ENCODE measurements at places on chromosomes 12 and 14.
A peak's percentile ranks its signal among the peaks of the same experiment; 100 is the strongest.

DNA sequence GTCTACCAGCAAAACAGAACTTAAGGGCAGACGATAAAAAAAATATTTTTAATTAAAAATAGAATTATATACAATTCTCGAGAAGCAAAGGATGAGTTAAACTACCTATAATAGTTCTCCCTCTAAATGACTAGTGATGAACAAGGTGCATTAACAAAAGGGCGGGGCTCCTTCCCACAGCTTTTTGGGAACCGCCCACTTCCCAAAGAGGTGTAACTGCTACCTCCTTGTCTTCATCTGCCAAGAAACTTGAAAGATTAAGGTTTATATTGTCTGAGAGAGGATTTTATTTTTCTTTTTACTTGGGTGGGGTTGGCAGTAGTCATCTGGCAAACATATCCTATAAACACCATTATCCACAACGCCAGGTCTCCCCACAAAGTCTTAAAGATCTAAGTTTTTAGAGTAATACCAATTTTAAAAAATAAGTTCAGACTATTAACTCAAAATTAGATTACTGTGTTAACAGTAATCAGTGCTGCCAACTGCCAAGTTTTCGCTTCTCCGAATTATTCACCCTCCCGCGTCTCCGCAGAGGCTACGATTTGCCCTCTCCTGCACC lies 938 bp downstream of the RALGAPA1 start:
- DNase-seq: peak; percentile 43

GRCh38 chr14:38108681-38109080 lies 99.0 kb upstream of the SSTR1 start:
- DNase-seq: no peak

GRCh38 chr12:131290255-131290959 lies 336.7 kb downstream of the ADGRD1 start:
- no peak for DNase-seq

- DNase-seq: peak; percentile 82
Observed at GRCh38 chr12:26402648-26403047, 207.3 kb downstream of the SSPN start.

- DNase-seq: no peak
Observed at GRCh38 chr12:121861636-121862254, 3.1 kb upstream of the HPD start.

DNA sequence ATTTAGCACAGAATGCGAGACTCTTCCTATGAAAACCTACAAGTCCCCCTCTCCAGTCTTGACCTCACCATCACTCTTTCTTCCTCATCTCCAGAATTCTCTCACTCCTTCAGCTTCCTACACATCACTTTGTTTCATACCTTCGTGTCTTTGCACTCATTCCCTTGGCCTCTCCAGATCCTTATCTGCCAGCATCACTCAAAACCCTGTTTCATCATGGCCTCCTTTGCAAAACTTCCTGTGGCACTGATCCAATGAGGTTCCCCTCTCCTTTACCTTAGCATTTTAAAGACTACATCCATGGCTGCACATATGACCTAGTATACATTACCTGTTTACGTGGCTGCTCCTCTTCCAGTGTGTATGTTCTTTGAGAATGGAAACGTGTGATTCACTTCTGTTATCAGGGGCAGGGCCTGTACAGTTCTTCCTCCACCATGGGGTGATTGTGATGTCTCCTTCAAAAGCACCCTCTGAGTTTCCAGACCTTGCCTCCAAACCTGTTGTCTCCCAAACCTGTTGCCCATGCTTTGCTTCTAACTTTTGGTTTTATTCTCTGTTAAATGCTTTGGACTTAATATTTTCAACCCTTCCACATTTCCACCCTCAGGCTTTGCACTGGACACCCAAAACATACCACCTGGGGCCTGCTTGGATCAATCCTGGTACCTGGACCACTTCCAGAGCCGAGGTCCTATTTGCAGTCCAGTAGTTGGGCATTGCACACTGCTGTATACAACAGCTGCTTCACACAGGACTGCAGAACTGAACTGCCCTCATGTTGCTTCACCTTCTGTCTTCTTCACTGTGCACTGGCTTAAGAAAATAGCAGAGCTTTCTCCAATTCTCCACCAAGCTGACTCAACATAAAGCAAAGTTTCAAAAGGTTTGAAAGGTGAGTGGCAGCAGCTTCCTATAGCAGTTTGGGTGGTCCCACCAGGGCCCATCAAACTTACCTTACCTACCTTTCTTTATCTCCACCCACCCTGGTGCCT lies 131.7 kb downstream of the LLPH start:
- DNase-seq: no peak

GRCh38 chr12:131280426-131280825 lies 326.7 kb downstream of the ADGRD1 start:
- DNase-seq: no peak

- DNase-seq: no peak
Observed at GRCh38 chr12:31331242-31331641, 5.3 kb upstream of the SINHCAF start.

GRCh38 chr14:71621276-71621675 lies 311.0 kb upstream of the RGS6 start:
- DNase-seq: peak; percentile 24

DNA sequence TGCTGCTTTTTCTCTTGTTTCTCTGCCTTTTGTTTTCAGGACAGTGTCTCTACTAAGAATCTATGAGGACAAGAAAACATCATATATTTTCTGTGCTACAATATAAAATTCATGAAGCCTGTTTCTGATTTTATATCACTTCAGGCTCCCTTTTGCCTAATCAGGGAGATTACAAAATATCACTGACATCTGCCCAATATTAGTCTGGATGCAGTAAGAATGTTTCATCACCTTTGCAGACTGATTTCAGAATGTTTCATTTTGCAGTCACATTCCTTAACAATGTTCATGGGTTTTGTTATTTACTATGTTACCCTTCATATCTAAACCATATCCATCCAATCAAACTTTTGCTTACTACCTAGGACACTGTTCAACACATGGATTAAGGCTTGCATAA lies 491 bp upstream of the CLEC6A start:
- DNase-seq: no peak

DNA sequence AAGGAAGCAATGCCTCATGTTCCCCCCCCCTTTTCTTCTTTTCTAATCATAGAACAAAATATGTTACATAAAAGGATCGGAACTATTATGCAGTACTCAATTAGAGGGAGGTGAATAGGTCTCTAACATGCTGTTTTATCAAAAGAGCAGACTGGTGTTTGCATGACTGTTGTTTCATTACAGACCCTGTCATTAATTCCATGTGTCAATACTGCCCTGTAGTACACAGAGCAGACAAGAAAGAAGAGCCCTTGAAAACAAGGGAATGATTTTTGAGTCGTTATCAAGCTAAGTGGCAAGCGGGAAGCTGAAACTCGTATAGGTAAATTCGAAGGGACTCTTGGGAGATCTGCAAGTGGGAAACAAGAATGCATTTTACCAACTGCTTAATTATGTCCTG lies 76.9 kb upstream of the TMEM263 start:
- DNase-seq: no peak

DNA sequence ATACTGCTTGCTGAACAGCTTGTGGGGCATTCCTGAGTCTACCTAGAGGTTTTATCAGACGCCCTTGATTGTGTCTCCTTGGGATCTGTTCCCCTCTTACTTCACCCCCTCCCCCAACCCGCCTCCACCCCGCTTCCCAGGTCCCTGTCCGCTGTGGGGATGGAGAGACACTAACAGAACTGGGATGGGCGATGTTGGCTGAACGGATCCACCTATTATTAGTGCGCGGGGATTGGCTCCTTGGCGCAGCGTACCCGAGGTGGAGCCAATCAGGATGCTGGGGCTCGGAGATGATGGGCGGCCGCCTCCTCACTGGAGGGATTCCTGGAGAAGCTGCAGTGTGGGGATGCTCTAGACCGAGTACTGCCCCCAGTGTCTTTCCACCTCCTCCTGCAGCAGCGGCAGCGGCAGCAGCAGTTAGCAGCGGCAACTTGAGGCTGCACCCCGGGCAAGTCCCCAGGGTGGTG lies at the start of gene SYT1:
SYT1 (plus strand) TSS at position 372 of the 467 bp plus-strand sequence.
- DNase-seq: peak; percentile 75

DNA sequence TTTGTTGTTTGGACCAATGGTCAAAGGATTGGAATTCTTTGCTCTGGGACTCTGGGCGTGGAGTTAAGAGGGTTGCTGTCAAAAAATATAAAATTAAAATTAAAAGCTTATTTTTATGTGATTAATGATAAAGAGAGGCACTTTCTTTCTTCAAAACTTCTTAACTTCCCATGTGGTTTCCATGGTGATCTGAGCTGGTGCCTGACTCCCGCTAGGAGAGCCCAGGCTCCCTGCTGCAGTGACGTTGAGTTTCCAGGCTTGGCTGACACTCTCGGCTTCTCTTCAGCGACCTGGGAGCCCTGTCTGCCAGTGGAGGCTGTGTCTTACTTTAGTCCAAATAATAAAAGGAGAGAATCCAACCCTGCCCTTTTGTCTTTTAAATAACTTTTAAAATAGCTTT lies 84.4 kb downstream of the GALC start:
- no peak for DNase-seq

- DNase-seq: peak; percentile 91
Observed at GRCh38 chr12:56119361-56119796, 1.3 kb downstream of the ZC3H10 start.

GRCh38 chr14:91387951-91388381 lies 29.7 kb downstream of the CCDC88C start:
- no peak for DNase-seq

GRCh38 chr12:23356927-23357708 lies 592.4 kb downstream of the SOX5 start:
- no peak for DNase-seq

- peak; percentile 65 for DNase-seq
Observed at GRCh38 chr14:24921903-24922302, 128.0 kb downstream of the STXBP6 start.

DNA sequence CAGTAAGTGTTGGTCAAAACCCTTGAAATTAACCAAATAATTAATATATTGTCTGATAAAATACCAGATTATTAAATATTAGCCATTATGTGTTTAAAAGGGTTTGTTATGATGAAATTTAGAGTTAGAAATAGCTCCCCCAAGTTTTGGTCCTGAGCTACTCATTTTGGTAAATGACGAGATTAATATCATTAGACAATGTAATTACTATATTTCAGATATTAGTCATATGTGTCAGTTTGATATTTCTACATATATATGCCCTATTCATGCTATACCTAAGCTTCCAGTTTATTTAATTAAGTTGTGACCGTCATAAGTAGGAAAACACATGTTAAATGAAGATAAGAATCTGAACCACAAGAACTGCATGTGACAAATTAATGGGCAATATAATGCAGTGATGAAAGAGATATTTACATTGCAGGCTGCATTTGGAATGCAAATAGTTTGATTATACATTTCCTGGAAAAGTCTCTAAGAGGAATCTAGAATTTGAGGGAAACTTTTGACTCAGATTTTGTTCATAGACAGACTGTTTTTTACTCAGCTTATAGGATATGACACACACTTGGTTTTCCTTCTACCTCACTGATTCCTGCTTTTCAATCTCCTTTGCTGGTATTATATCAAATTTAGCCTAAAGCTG lies 70.5 kb downstream of the TBC1D30 start:
- no peak for DNase-seq

GRCh38 chr14:92929689-92930608 lies 7.0 kb downstream of the CHGA start:
- no peak for DNase-seq

GRCh38 chr14:67510836-67511235 lies 22.3 kb upstream of the PLEKHH1 start:
- DNase-seq: peak; percentile 58

DNA sequence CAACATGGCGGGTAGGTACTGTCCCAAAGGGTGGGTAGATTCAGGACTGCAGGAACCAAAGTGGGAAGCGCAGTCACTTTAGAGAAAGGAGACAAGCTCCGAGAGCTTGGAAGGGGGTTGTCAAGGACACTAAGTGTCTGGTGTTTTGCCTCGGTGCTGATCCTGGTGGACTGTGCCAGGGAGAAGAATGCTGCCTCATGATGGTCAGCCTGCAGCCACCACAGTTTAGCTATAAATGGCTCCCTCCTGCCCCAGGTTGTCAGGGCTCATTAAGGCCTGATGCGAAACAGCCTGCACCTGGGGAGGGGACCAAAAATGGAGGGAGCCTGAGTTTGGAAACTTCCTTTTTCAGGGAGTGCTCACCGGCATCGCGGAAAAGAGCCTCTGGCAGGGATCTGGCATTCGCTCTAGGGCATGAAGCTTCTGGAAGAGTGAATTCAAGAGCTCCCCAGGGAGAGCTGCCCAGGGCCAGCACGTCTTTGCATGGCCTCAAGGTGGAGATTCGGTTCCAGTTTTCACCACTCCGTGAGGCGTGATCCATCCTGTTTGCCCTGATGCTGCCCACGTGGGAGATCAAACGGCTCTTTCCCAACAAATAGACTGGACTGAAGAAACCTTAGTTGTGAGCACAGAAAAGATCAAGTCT lies 164.0 kb downstream of the FOXN3 start:
- DNase-seq: no peak

- DNase-seq: peak; percentile 83
Observed at GRCh38 chr14:75459099-75459741, 31.4 kb downstream of the JDP2 start.

DNA sequence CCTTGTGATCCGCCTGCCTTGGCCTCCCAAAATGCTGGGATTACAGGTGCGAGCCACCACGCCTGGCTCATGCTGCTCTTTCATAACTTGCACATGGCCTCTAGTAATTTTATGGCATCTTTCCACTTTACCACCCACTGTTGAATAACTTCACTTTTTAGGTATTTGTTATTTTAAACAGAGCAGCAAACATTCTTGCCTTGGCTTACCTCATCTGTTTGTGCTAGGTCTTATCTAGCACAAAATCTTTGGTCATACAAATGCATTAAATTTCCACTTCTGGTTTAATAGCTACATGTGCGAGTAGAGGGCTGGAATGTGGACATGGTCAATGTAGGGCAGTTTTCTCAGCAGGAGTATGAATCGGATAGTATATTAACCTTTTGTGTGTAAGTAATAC lies 38.8 kb upstream of the ATF7IP start:
- no peak for DNase-seq

GRCh38 chr12:62256408-62257096 lies 3.7 kb upstream of the USP15 start:
- no peak for DNase-seq

- no peak for DNase-seq
Observed at GRCh38 chr12:31895449-31896150, 63.6 kb upstream of the RESF1 start.

GRCh38 chr14:105153331-105153731 lies 15.2 kb downstream of the JAG2 start:
- DNase-seq: no peak

GRCh38 chr12:107349008-107349747 lies 255.8 kb upstream of the CRY1 start:
- DNase-seq: peak; percentile 100

DNA sequence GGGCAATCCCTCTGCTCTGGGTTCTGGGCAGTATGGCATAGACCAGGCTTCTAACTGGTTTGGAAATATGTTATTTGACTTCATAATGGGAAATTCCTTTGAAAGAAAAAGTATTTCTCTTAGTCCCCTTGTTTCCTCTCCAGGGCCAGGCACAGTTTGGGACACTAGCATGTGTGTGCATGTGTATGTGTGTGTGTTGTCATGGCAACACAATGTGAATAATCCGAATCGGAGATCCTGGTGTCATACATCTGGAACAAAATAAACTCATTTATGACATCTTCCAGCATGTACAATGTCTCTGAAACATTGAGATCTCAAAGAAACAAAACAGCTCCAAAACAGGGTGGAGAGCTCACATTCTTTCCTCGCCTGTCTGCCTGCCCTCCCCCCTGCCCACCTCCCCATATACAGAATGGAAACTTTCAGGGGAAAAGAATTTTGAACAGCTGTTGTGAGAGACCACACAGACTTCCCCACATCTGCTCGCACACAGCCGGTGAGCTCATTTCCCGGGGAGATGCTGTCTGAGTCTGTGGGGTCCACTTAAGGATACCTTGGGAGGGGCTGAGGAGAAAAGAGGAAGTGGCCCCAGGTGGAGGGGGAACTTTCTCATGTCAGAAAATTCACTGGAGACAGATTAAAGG lies 55.5 kb upstream of the PARP11 start:
- no peak for DNase-seq

All from kidney tubule cell (primary cell).